Renal pelvis (tissue), 12 donors: ENCODE measurements at places on chromosomes 2 and 18. TPM values are rescaled to one million over a fixed set of nuclear protein-coding genes. Genes with fewer than 3 reads are reported as not detected.

Gene SLC5A7
- polyA plus RNA-seq: 0.76 TPM

GRCh38 chr2:179338681-179339080 lies 74.0 kb upstream of the SESTD1 start:
- no peak for DNase-seq

DNA sequence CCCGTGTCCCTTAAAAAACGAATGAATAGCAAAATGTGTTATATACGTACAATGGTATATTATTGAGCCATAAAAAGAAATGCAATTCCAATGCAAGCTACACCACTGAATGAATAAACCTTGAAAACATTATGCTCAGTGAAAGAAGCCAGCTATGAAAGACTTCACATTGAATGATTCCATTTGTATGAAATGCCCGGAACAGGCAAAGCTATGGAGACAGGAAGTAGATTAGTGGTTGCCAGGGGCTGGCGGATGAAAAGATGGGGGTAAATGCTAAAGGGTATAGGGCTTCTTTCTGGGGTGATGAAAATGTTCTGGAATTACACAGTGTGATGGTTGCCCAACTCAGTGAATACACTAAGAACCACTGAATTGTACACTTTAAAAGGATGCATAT lies 113.3 kb downstream of the NOL10 start:
- no peak for DNase-seq

DNA sequence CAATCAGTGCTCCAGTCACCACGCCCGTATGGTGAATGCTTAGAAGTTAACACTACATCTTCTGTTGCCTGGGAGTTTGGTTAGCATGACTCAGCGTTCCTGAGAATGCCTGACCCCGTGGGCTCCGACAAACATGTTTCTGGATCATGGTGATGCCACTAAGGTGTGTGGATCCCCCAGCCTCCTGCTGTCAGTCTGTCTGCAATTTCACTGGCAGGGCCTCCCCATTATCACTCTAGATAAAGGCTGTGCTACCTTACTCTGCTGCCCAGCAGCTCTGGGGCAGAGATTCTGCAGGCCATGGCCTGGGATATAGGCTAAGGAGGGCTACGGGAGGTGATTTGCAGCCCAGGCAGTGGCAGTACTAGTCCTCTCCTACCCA lies 66.0 kb downstream of the STPG4 start:
- DNase-seq: no peak

DNA sequence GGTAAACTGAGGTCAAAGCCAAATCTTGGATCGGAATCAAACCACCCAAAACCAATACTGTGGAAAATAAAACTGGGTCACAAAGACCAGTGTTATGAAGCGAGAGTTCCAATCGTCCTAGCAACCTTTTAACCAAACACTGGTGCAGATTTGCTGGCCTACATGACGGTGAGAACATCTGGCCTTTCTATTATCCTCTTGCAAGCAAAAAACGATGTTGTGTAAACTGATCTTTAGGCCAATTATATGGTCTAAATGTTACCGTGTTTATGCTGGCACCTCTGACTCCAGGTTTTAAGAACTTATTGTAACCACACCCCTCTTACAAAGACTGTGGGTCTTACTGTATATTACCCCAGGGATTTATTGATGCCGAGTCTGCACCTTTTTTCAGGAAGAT lies 145.9 kb downstream of the GFPT1 start:
- DNase-seq: no peak

DNA sequence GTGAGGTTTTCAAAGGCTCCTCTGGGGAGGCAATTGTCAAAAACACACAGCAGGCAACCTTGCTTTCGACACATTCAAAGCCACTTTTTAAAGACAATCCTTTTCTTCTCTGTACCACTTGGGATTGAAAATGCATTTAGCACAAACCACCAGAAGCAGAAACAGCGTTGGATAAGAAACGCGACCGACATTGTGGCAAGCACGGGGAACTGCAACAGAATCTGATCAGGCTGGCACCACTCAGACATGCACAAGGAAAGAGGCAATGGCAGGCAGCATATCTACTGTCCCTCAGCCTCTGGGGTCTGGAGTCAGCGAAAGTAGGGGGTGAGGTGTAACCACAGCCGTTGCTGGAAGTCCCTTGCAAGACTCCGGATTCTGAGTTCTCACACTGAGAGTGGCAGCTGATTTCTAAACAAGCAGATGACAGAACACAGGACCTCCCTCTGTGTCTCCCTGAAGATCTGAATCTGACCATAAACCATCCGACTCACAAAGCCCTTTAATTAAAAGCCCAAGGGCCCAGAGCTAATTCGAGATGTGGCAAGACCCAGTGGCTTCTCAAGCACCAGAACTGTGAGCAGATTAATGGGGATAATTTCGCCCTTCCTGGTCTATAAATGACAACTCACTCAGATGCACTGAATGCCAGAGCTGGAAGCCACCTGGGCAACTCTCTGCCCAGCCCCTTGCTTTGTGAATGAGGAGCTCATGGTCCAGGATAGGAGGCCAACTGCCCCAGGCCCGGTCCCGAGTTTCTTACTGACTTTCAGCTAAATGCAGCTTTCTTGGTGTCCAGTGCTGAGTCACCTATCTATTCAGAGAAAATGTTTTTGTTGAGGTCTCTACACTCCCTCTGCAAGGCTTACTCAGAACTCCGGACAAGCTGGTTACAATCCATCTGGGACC lies 29.6 kb downstream of the CYRIA start:
- no peak for DNase-seq

DNA sequence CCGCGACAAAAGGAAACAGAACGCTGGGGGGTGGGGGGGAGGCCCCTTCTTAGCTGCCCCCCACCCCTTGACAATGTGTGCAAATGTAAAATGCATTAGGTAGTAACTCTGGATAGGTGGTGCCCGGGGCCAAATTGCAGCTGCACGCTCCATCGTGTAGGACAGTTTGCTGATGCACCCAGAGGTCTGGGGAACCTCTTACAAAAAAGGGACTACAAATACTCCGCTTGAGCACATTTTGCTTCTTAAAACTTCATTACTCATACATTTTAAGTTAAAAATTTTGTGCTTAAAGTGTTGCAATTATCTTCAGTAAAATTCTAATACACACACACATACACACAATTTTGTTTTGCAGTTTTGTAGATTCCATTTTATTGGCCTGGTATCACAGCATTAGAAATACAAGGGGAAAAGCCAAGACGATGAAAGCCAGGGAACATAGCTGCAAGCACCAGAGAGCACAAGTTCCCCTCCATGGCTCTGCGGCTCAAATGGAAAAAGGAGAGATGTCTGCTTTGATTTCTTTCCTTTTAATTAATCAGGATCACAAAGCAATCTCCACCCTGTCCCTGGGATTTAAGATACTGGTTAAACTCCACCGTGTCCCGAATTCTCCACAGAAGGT lies 582.1 kb downstream of the ZEB2 start:
- DNase-seq: no peak

DNA sequence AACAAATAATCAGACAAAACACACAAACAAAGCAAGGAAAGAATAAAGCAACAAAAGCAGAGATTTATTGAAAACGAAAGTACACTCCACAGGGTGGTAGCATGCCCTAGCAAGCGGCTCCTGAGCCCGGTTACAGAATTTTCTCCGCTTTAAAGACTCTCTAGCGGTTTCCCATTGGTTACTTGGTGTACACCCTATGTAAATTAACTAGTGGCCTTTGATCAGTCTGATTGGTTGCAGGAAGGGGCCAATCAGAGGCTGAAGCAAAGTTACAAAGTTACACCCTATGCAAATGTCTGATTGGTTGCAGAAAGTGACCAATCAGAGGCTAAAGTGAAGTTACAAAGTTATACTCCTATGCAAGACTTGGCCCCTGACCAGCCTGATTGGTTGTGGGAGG lies 242.9 kb downstream of the LDLRAD4 start:
- DNase-seq: no peak
